ENCODE measurements at places on chromosomes 3 and 15.

DNA sequence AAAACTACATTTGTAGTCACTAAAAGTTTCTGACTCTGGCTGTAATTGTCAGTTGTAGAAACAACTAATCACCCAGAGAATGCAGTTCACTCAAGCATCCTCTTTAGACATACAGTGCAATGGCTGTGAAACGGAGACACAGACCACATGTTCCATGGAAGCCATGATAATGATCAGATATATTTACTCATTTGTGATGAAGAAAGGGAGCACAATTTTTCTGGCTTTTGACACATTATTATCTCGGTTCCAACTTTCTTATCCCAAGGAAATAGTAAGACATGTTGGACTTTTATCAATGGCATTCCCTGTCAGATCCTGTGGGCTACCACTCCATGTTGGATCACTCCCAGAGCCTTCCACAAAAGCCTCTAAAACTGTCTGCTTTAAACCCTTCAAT, 215.0 kb upstream of the LRIG1 start:
- DNase-seq = no peak

- no peak for DNase-seq
Observed at GRCh38 chr15:63759752-63760151, 74.0 kb downstream of the HERC1 start.

GRCh38 chr3:104396974-104397669, 969.6 kb upstream of the ALCAM start:
- DNase-seq = no peak

- DNase-seq = no peak
Observed at GRCh38 chr3:128489927-128490649, 2.9 kb downstream of the GATA2 start.

DNA sequence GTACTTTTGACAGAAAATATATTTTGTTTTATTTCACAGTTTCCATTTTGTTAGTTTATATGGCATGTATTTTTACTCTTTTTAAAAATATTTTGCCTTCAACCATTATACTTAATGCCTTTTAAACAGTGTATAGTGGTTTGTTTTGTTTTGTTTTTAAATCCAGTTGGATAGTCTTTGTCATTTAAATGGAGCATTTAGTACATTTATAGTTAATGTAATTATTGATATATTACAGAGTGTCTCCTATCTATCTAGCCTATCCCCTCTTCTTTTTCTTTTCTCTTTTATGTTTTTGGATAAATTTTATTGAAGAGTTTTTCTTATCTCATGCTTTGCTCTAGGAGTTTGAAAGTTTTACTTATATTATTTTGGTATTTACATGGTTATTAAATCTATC, 3.6 kb downstream of the SAMMSON start:
- no peak for DNase-seq

DNA sequence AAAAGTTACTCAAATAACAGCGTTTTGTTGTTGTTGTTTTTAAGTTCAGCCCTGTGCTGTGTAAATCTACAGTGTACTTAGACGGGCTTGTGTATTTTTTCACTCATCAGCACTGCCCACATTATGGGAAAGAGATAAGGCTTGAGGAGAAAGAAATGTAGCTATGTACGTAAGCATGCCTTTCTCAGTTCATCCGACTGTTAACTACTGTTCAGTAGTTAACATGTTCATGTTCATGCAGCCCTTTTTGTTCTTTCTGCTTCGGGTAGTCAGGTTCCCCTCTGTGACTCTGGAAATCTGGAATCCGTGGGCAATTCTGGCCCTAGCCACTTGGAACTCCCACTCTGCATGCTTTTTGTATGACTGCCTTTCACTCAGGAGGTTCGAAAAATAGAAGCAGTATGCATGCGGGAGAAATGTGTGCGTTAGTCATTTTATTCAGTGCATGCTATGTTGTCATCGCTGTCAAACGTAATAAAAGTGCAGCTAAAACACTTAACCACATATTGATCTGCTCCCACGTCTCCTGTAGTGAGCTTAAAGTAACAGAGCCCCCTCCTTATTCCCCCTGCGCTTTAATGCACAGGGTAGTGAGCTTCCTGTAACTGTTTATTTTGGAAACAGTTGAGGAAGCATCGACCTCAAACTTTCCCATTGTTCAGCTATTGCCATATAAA, 283.1 kb upstream of the NR2F2 start:
- peak; percentile 99 for DNase-seq

DNA sequence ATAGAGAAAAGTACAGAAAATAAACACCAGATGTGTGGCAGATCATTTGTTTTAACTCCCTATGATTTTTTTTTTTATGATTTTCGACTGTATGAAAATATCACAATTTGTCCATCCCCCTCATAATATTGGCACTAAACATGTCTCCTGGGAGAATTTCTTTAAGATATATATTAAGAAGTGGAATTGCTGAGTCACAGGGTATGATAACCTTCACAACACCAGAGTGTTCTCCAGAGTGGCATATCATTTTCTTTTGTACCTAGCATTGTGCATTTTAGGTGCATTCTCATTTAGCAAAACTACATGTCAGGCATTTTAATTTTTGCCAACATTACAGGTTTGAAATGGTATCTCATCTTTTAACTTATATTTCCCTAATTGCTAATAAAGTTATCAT, 170.9 kb downstream of the FRMD5 start:
- DNase-seq = no peak

GRCh38 chr15:88606070-88606794, 14.9 kb upstream of the AEN start:
- DNase-seq = no peak

GRCh38 chr15:84917452-84917851, 33.0 kb downstream of the SLC28A1 start:
- DNase-seq = no peak

DNA sequence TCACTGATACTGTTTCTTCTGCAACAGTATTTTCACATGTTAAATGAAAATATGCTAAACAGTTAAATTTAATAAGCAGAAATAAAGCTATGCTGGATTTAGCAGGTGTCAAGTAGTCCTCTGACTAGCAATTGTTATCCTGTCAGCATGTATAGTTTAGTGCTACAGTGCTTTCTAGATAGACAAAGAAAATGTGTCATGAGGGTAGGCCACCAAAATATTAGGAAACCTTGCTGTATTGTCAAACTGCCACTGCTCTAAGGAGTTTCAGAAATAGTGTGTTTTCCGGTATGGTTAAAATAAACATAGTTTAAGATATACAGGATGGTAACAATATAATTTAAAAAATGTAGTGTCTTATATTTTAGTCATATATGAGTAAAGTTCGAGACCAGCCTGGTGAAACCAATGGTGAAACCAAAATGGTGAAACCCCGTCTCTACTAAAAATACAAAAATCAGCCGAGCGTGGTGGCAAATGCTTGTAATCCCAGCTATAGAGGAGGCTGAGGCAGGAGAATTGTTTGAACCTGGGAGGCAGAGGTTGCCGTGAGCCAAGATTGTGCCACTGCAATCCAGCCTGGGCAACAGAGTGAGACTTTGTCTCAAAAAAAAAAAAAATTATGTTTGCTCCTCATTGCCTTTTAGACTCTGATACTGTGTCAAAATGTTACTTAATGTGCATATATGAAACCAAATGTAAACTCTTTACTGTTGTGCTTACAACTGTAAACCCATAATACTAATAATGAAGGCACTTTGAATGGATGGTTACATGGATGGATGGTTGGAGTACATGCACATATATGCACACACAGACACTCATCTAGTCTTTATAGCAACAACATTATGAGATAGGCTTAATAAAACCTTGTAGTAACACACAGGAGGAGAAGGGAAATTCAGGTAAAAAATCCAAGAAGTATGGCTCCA, 204.8 kb downstream of the RSRC1 start:
- no peak for DNase-seq

- no peak for DNase-seq
Observed at GRCh38 chr3:6179761-6180160, 681.2 kb upstream of the GRM7 start.

DNA sequence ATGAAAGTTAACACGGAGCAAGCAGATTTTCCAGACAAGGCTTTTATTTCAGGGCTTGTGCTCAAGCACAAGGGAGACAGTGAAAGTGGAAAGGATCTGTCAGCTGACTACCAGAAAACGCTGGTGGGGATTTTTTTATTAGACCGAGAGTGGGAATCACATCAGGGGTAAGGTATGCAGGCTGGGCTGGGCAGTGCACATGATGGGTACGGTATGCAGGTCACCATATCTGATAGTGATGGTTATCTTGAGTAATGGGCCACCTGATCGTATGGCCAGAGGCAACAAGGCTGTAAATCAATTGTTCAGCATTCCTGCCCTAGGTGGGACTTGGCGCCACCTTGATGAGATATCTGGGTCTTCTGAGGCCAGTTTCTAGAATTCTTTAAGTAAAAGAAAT, 36.9 kb upstream of the PIAS1 start:
- no peak for DNase-seq

- no peak for DNase-seq
Observed at GRCh38 chr15:29086891-29087290, 182.7 kb downstream of the NSMCE3 start.

GRCh38 chr3:170961616-170962400, 53.4 kb upstream of the EIF5A2 start:
- peak; percentile 9 for DNase-seq

DNA sequence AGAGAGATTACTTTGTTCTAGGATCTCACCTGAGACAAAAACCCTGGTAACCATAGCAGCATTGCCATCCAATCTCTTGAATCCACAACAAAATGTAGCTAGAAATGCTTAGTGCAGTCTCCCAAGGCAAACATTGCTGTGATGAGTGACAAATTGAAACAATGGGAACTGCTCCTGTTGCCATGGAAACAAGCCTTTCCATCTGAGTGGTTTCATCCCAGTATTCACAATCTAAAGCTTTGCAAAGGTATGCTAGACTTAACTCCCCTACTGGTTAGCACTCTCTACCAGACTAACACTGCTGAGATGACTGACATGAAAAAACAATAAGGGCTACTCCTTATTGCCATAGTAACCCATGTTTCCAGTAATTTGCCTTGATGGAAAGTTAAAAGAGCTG, 172.6 kb upstream of the CNTN3 start:
- no peak for DNase-seq

GRCh38 chr3:45904931-45905330, 18.6 kb downstream of the CCR9 start:
- DNase-seq = no peak

DNA sequence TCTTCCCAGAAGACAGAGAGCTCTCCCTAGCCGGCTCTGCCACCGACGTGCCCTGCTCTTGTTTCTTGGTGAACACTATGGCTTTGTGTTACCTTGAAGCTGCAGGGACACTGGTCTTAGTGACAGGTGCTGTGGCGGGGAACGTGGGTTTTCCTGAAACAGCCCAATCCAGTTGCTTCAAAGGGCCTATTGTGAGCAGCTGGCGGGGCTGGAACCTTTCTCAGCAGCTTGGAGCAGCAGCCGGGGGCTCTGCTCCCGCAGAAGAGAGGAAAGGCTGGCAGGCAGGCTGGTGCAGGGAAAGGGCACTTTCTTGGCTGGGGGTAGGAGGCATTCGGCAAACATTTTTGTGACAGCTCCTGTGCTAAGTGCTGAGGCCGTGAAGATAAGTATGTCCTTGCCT, 12.8 kb downstream of the MYZAP start:
- no peak for DNase-seq

Measured in HFF-Myc (cell line).